Suprapubic skin (tissue), 4 donors: ENCODE measurements at places on chromosomes 11 and 22. TPM values are rescaled to one million over a fixed set of nuclear protein-coding genes. Genes with fewer than 3 reads are reported as not detected.
A peak's percentile ranks its signal among the peaks of the same experiment; 100 is the strongest.

DNA sequence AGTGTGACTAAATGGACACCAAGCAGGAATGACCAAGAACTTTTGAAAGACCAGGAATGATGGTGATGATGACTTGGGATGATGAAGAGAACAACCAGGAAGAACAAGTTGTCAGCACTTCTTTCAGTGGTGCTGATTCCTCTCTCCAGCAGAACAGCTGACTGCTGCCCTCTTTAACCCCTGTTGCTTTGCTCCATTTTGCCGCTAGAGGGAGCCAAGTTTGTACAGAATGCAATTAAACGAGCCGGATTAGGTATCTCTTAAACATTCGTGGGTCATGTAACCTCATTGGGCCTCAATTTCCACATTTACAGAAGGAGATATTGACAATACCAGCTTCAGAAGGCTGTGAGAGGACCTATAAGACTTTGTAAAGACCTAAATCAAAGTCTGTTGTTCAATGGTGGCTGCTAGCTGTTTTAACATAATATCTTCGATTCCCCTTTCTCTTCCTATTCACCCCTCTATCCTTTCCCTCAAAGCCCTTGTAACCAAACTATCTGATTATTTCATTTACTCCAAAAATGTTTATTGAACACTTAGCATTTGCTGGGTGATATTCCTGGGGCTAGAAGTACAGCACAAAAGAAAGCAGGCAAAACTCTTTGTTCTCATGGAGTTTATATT lies 1.9 kb downstream of the OR4S1 start:
- DNase-seq = no peak

DNA sequence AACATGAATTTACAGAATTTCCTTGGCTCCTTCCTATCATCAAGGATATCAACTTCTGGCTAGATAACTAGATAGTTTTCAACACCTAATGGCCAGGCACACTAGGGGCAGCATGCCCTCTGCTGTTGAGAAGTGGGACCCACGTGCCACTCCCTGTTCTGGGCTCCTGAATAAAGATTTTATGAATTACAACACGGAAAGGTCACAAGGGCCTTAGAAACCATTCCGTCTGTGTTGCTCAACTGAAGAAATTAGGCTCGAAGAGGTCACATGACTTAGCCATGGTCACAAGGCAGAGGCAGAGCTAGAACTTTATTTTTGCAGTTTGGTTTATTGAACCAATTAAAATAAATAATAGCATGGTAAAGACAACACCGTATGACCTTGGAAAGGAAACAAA lies 36.0 kb downstream of the PRCP start:
- no peak for DNase-seq

GRCh38 chr11:78662811-78663210 lies 88.1 kb upstream of the NARS2 start:
- no peak for DNase-seq

DNA sequence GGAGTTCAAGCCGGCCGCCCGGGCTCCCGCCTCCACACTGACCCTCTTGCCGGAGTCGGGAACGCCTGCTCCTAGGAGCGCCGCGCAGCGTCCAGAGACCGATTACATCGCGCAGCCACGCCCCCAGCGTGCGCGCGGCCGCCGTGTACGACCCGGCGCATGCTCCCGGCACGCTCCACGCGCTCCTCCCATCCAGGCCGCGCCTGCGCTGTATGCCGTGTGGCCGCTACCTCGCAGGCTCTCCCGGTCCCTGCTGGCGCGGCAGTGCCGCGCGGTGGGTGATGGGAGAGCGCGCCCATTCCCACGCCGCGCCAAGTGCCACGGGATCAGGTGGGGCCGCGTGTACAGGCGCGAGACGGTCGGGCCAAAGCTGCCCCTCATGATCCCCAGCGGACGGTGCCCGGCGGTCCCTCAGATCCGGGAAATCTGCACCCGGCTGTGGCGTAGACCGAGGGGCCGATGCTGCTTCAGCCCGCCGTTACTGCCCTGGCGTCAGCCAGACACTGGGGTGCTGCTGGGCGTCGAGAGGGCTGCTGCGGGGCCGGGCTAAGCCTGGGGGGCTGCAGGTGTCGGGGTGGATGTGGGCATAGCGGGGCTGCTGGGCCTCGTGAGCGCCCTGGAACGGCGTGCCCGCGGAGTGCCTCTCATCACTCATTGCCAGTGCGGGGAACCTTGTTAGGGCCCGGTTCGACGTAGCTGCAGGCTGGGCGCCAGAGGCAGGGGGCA lies at the start of the genes GNB1L and RTL10:
Gene GNB1L, minus strand, starts transcription at position 97 of the 726 bp plus-strand sequence. CDS start 33,519 bp downstream, outside the sequence.
Gene RTL10, minus strand, starts transcription at position 97 of the 726 bp plus-strand sequence. CDS start 2,613 bp downstream, outside the sequence.
- peak; percentile 96 for DNase-seq

- no peak for DNase-seq
Measured at GRCh38 chr22:27576815-27577573, 224.6 kb downstream of the MN1 start.

Gene HBD
- total RNA-seq = not detected

DNA sequence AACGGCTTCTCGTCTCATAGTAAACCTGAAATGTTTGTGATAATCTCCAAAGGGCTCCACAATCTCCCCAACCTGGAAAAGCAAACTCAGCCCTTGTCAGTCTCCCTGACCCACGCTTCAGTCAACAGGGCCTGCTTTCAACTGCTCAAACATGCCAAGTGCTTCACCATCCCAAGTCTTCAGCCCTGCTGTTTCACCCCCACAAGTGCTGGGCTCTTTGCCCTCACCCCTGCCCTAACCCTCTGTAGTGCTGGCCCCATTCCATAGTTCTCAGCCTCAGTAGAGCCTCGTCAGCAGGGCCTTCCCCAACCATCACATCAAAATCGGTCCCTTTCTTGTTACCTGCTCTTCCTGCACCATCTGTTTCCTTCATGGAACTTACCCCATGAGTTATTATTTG lies 43.4 kb upstream of the NFRKB start:
- DNase-seq = no peak

- no peak for DNase-seq
Measured at GRCh38 chr22:26972286-26972685, 314.9 kb downstream of the MIAT start.

DNA sequence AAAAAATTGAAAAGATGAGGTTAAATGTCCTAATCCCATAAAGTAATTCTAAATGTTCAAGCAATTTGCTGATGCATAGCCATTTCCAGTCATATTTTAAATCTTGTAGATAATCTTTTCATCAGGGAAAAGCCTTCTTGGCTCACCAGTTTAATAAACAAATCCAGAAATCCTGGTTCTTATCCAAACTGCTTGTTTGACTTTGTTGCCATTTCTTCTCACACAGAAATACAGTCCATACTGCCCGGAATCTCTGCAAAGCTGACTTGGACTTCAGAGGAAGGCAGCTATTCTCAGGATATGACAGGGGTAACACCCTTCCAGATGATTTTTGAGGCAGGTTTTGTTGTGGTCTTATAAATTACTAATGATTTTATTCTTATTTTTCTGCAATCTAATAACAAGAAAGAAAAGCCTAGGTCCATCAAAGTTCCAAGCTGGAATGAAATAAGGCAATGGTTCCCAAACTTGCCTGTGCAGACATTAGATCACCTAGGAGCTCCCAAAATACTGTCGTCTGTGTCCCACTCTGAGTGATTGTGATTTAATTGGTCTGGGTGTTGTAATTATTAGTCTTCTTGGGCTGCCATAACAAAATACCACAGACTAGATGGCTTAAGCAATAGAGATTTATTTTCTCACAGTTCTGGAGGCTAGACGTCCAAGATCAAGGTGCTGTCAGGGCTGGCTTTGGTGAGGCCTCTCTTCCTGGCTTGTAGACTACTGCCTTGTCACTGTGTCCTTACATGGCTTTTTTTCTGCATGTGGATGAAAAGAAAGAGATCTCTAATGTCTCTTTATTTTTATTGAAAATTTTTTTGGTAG lies 55.1 kb upstream of the RCE1 start:
- no peak for DNase-seq

Gene POLA2
- total RNA-seq = 19.7 TPM

Gene RAPSN
- 4.6 TPM for total RNA-seq

- no peak for DNase-seq
Measured at GRCh38 chr11:70498171-70498571, 99.8 kb downstream of the CTTN start.

DNA sequence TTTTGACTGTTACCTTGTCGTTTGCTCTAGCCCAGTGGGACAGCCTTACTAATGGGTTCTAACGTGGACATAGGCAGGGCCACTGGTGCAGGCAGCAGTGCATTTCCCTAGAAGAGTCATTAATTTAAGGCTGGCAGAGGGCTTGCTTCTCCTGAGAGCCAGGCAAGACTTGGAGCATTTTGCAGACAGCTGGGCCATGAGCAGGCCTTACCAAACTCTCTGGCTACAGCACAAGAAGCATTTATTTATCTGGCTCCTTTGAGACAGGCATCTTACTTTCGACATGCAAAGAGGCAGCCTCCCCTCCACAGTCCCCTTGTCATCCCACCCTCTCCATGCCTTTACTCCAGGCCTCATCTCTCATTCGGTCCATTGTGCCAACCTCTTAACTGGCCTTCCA lies 139.9 kb downstream of the CSNK2A3 start:
- no peak for DNase-seq

Gene GAS2
- 4.4 TPM for total RNA-seq

Gene MAPK11
- total RNA-seq = 3.9 TPM

Gene CASP1
- 35.7 TPM for total RNA-seq

- no peak for DNase-seq
Measured at GRCh38 chr11:27179334-27179733, 138.7 kb downstream of the BBOX1 start.
